Cerebellar nuclear complex (tissue), 1 donor: ENCODE measurements at places on chromosomes 6 and 20.
A peak's percentile ranks its signal among the peaks of the same experiment; 100 is the strongest.

DNA sequence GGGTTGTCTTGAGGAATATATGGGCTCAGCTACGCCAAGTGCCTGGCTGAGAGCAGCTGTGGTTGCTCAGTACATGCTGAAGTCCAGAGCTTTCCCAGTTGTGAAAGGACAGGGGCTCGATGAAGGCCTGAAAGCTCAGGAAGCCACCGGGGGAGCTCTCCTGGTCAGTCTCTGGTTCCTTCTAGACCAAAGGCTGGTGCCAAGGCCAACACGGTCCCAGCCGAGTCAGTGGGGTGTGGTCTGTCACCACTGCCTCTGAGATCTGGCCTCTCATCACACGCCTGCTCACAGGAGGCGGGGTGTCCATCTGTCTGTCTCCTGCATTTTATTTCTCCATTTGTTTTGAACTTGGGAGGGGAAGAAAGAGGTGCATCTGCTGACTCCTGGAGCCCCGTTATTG lies 4.9 kb upstream of the FAM83C start:
- no peak for DNase-seq

DNA sequence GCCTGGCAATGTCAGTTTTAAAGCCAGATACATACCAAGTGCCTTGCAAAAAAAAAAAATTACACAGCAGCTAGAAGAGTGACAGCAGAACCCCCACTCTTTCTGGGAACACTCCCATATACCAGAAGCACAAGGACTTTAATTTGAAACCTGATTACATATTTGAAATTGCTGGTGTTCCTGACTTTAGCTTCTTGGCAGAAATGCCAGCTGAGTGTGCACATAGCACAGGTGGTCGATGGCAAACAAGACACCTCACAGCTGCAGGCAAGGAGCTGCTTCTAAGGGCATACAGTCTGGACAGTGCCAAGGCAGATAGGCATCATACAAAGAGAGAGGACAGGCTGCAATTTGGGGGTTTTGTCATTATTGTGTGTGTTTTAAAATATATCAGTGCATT lies 150.7 kb upstream of the SGK1 start:
- DNase-seq: no peak

GRCh38 chr6:135555550-135555949 lies 58.0 kb upstream of the AHI1 start:
- no peak for DNase-seq

GRCh38 chr6:127641905-127642304 lies 64.9 kb downstream of the C6orf58 start:
- DNase-seq: no peak

DNA sequence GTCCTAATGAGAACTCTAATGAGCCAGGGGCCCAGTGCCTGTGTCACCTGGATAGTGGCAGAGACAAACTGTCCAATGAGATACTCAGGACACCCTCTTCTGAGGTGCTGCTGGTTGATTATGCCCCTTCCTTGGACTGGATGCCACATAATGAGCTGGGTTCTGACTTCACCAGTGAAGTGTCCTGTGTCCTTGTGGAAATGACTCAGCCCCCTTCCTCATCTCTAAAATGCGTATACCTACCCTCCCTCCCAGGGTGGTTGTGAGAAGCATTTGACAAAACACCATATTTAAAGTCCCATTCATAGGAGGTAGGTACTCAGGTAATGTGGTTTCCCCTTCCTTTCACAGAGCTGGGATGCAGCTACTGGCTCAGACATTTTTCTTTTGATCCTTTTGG lies 28.4 kb upstream of the RNF24 start:
- no peak for DNase-seq

GRCh38 chr6:54157405-54157804 lies 46.2 kb downstream of the MLIP start:
- no peak for DNase-seq

DNA sequence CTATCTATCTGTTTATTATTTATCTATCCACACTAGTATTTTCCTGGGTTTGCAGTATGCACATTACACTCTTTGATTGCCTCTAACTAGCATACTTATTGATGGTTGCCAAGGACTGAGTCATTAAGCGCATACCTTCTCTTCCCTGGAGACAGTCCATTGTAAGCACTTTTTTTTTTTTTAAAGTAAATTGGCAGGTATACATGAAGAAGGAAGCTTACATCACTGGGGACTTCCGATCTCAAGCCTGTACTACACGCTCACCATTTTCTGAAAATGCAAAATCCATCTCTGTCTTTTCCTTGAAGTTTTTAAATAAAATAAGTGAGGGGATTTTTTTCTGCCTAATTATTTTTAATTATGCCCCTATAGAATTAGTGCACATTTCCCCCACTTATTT lies 63.5 kb downstream of the HMGN3 start:
- DNase-seq: no peak

GRCh38 chr6:136761227-136761922 lies 30.9 kb downstream of the MAP3K5 start:
- DNase-seq: peak; percentile 49

DNA sequence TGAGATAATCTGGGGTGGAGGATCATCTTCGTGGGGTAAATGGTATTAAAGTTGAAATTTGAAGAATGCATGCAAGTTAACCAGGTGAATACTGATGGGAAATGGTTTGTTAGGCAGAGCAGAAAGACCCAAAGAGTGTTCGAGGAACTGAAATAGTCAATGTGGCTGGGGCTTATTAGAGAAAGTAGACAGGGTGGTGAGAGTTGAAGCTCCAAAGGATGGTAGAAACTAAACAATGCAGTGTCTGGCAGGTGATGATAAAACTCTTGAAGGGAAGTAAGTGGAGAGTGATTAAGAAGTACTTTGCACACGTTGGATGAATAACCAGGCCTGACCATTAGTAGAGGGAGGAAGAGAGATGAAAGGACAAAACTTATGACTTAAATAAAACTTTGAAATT lies 39.8 kb upstream of the CENPW start:
- DNase-seq: no peak

- no peak for DNase-seq
These were observed 177.7 kb upstream of the SNX9 start for GRCh38 chr6:157645201-157645795.

DNA sequence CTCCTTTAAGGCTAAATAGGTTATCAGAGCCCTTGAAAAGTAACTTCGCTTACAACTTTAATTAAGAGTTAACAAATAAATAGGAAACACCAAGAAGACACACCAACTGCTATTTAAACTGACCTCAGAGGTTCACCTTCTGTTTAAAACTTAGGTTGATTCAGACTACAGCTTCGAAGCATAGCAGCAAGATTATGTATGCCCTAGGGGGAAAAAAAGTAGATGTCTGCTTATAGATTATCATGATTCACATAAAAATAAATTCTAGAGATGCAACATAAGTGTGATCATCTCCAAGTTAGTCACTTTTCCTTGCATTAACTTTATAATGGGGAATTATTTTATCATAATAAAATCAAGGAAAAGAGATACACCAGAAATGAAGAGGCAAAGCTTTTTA lies 8.9 kb downstream of the PNISR start:
- no peak for DNase-seq

DNA sequence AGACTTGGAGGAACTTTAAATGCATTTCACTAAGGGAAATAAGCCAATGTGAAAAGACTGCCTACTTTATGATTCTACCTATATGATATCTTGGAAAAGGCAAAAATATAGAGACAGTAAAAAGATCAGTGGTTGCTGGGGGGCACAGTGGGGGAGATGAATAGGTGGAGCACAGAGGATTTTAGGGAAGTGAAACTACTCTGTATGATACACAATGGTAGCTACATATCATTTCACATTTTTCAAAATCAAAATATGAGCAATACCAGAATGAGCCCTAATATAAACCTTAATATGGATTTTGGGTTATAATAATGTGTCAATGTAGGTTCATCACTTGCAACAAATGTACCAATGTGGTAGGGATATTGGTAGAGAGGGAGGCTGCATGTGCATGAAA lies 161.4 kb upstream of the HTR1E start:
- no peak for DNase-seq

GRCh38 chr6:155693573-155694418 lies 238.2 kb upstream of the NOX3 start:
- no peak for DNase-seq

DNA sequence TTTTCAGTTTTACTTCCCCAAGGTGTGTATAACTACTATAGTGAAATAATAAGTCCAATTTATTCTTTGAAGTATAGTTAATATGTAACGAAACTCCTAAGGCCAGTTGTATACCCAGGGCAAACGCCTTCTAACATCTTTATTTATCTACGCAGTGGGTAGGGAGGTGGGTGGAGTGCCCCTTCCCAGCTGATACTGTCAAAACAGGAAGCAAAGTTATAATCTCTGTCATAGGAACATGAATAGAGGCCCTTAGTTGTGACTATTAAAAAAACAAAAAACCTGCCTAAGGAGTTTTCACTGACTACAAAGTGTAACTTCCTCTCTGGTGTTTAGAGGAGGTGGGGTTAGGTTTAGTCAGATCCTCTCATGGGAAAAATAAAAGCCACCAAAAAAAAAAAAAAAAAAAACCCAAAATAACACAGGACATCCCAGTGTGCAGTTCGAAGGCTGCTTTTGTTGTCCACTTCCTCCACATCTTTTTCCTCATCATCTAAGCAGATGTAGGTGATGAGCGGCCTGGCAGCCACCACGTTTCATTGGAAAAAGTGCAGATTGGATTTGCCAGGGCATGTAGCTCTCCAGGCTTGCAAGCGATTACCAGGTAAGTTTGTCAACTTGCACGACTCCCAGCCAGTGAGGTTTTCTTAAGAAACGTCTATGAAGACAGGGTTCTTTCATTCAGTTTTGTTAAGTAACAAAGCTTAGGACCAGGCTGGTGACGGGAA lies 58.7 kb downstream of the UTRN start:
- DNase-seq: no peak

GRCh38 chr6:53432318-53433161 lies 83.8 kb upstream of the ELOVL5 start:
- no peak for DNase-seq

GRCh38 chr6:43621078-43621835 lies 7.8 kb downstream of the GTPBP2 start:
- no peak for DNase-seq

DNA sequence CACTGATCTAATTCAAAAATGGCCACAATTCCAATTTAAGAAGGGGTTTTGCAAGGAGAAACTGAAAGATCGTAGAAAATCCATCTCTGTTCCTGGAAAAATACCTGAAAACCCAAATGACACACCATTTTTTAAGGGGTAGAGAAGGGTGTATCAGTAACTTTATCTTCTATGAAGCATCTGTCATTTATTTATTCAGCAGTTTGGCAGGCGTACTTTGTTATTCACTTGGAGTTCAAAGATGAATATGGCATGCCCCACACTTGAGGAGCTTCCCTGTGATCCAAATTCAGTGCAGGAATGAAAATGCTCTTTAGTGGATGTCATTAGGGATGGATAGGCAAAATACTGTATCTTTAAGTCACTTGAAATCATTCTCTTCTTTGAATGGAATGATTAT lies 7.2 kb downstream of the HINT3 start:
- no peak for DNase-seq

DNA sequence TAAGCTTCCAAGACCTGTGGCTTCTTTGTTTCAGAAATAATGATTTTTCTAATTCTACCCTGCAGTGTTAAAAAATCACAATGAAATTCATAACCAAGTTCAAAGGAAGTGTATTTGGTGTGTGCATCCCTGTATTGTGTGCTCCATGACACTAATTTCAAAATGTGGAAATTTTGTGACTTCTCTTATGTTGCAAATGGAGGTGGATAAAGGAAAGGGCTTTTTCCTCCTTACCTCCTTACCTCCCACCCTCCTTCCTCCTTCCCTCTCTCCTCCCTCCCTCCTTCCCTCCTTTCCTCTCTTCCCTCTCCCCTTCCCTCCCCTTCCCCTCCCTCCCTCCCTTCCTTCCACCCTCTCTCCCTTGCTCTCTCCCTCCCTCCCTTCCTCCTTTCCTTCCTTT lies 10.5 kb downstream of the CDH4 start:
- no peak for DNase-seq

- DNase-seq: no peak
These were observed 60.0 kb downstream of the PTPN1 start for GRCh38 chr20:50569864-50570836.

GRCh38 chr20:1625083-1625690 lies 5.4 kb upstream of the SIRPB1 start:
- DNase-seq: no peak

GRCh38 chr20:54320148-54320607 lies 112.3 kb downstream of the PFDN4 start:
- no peak for DNase-seq

GRCh38 chr6:13404228-13404891 lies 76.0 kb upstream of the TBC1D7 start:
- no peak for DNase-seq

- DNase-seq: no peak
These were observed 106.4 kb upstream of the PDE10A start for GRCh38 chr6:165769401-165769800.

DNA sequence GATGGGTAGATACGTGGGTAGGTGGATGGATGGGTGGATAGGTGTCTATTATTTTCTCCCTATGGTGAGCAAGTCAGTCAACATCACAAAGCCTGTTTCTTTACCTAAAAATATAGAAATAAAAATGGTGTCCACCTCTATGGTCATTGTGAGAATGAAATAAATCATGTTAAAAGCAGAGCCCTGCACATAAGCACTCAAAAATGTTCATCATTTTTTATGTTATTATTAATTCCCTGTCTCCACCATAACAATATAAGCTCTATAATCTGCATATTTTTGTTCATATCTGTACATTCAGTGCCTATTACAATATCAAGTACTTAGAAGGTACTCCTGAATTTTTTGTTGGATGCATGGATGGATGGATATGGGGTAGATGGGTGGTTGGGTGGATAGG lies 177.6 kb downstream of the ZMYND8 start:
- no peak for DNase-seq

DNA sequence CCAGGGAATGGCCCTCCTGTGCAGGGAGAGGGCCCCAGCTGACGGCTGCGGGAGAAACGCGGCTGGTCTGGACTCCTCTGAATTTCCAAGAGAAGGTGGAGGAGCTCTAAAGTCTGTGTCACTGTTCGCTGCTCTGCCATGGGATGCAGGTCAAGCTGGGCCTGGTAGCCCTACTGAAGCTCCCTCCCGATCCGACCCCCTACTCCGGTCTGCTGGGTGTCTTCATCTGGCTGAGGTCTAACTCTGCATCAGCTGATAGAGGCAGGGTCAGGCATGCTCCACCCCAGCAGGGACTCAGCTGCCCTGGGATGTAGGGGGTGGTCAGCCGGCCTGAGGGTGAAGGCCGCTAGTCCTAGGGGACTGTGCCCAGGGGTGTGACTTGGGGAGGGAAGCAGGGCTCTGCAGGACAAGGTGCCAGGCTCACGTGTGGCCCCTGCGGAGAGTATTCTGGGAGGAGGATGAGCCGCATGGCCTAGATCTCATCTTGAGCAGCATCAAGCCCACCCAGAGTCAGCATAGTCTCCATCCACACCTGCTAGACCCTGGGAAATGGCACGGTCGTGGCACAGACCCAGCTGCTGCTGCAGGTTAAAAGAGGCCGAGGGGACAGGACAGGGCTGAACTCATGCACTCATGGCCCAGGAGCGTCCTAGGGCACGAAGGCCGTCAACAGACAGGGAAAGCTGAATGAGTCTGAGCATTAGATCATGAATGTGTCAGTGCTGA lies 1.4 kb downstream of the CST3 start:
- no peak for DNase-seq

- DNase-seq: no peak
These were observed 23.6 kb upstream of the SLC4A11 start for GRCh38 chr20:3262566-3262965.
